Hippocampal formation (tissue), 2 donors: ENCODE measurements at places on chromosomes 3 and 15.
A peak's percentile ranks its signal among the peaks of the same experiment; 100 is the strongest.

DNA sequence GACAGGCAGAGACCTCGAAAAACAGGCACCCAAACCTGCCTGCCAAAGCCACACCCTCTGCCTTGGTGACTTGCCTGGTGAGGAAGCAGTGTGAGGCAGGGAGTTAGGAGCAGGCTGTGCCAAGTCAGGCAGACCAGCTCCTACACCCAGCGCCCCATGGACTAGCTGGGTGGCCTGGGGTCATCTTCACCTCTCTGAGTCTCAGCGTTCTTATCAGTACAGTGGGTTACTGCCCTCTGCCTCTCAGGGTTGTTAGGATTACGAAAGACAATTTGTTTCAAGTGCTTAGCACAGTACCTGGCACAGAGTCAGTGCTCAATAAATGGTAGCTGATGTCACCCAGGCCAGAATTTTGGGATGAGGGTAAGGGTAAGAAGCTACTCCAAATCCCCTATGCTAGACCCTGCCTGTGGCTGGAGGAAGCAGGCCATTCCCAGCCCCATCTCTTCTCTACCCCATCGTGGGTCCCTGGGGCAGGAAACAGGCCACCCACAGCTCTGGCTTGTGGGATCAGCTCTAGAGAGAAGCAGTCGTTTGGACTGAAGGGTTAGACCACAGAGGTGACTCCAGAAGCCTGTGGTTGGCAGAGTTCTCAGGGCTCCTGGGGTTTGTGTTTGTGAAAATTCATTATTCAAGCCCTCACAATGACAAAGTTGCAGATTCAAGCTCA is 10.1 kb downstream of the SLC51B start:
- no peak for DNase-seq

DNA sequence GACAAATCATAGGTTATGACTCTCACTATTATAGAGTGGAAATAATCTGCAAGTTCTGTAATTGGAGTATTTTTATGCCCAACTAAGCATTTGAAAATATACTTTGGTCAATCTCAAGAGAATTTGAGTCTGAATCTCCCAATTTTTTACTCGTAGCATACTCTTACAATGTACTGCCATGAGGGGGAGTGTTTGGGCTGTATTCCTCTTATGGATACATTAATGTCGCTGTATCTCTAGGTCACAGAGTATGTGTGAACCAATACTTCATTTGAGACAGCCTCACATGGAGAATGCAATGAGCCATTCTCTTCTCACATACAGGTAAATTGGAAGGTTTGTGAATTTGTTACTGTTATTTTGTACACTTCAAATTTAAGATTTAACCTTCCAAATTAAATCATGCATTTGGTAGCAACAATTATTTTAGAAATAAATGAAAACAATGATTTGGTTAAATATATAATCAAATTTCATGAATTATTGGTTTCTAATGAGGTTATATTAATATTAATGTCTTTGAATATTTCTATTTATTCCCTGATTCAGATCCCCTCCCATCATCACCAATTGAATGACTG is 5.5 kb upstream of the CD200 start:
- peak; percentile 80 for DNase-seq

GRCh38 chr3:131036200-131036816 is 9.6 kb downstream of the NEK11 start:
- no peak for DNase-seq

GRCh38 chr15:80090879-80091503 is 31.5 kb downstream of the ZFAND6 start:
- DNase-seq = no peak

DNA sequence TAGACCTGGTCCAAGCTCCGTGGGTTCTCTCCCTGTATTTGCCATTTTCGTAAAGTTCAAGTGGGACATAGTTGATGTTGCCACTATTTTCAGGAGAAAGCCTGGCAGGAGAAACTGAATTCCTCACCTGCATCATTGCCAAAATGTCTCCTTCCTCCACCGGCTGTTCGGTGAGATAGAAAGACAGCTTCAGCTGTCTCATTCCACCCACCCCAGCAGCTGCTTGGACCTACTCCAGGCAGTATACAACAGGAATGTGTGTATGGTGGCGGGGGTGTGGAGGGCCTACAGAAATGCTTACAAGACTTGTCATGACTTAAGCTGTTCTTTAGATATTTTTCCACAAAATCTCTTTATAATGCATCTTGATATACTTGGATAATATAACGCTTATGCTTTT is 132.7 kb upstream of the RAP2B start:
- no peak for DNase-seq

DNA sequence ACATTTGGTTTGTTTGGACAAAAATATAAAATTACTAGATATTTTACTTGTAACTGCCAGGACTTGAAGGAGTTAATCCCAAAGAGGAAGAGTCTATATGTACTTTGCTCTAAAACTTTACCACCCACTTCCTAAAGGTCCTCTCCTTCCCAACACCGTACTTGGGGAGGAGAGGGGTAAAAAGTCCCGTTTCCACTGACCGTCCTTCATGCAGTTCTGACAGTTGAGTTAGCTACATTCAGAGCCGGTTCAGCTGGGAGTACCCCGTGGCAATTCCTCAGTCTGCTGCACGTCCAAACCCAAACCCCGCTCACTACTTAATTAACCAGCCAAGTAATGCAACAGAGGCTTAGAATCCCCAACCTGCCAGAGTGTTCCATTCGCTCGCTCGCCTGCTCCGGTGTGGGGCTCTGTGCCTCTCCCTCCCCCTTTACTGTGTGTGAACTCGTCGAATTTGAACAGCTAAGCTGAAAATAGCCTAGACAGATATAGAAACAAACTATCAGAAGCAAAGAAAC is 519.7 kb downstream of the FOXP1 start:
- peak; percentile 35 for DNase-seq

DNA sequence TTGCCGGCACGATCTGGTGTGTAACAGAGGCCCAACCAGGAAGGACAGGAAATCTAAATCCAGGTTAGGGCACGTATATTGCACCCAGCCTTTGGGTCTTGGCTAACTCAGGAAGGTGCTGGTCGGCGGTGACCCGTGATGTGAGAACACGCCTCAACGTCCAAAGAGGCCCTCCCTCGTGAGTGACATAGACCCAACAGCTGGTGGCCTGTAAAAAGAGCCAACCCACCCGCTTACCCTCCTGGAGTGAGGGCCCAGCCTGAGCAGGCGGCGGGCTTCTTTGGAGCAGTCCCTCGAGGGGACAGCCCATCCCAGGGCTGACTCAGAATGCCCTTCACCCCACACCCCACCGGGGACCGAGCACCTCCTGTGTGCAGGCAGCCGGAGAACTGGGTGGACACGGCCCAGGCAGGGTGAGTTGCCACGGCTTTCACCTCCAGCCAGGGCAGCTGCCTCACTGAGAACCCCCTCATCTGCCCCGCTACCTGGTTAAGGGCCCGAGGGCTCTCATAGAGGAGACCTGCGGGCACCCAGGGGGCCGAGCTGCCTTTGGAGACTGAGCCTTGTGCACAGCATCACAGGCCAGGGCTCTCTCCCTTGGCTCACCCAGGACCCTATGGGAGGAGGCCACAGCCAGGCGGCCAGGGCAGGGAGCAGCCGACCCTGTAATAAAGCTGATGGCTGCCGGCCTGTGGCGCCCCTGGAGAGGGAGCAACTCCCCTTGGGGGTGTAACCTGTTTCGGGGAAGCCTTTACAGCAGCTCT is 41.8 kb downstream of the ZNF710 start:
- no peak for DNase-seq

GRCh38 chr15:85658816-85659215 is 135.9 kb downstream of the KLHL25 start:
- DNase-seq = no peak

DNA sequence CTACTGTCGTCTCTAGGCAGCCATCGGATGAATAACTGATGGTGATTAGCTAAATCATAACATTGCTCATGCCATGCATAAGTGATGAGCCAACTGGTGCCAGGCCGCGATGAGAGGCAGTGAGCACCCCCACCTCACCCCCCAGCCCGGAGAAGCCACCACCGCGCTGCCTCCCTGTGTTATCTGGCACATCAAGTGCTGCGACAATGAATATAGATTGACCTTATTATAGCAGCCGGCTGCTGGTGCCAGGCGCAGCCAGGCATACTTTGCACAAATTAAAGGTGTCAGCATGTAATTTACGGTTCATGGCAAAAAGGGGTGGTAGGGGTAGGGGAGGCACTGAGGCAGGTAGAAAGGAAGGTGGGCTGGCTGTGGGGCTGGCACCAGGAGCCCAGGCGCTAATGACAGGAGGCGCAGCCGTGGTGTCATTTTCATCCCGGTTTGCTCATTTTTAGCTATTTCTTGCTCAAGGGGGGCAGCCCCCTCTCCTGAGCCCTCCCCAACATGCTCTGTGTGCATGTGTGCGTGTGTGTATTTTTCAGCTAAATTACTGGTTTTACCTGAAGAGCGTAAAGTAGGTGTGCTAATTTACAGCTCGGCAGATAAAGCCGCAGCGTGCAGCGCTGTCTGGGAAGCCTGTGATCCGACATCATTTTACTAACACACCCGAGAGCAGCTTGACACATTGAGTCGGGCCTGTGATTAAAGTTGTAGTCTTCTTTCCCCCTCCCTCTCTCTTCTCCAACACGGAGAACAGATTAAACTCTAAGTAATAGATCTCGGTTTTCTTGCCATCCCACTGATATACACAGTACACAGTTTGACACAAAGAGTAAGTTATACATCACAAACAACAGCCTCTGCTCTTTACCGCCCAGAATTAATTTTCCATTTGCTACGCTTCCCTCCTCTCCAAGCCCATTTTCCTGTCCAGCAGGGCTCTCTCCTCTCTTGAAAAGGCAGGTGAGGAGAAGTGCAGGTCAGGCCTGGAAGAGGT is 212.3 kb downstream of the RPLP1 start:
- peak; percentile 8 for DNase-seq

DNA sequence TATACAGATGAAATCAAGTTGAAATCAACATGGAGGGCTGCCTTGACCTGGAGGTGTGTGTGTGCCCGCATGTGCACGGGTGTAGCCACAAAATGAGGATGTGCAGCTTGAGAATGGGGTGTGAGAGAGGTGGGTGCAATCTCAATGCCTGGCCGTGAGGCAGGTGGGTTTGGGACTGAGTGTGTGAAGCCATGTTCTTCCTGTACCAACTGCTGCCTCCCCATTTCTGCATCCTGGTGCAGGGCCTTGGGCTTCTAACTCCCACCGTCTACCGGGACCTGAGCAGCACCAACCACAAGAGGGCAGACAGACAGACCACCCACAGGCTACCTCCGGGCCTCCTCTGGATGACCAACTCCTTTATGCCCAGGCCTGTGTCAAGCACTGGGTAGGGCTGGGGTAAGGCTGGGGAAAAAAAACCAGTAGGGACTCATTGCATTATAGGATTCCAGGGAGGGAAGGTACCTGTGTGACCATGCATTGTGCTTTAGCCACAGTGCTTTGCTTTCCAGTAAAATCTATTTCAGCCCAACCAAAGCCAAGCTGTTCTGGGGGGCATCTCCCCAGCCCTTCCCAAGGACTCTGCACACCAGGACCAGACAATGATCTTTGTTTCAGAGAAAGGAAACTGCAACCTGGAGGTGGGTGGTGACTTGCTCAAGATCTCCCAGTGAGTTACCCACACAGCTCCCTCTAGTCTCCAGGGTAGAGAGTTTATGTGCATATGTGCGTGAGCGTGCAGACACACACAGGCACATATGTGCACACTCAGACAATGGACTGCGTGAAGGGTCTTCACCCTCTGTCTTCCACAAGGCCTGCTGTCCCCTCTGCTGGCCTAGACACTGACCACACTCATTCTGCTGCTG is 162.2 kb upstream of the TLE3 start:
- no peak for DNase-seq

DNA sequence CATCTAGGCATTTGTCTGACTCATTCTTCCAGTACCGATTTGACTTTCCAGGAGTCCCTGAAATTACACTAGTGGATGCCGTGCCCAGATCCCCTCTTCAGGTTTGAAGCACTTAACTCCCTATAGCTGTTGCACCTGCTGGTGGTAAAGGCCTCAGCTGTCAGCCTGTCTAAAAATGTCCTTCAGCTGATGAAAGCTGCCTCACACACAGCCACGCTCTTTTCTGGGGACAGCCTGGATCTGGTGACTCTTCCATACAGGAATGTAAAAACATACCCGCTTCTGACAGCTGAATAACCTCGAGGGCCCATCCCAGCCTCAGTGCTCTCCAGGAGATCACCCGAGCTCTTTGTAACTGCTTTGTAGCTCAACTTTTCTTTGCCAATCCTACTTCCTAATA is 534.1 kb upstream of the GRM7 start:
- DNase-seq = no peak

GRCh38 chr3:69809076-69809835 is 70.0 kb downstream of the MITF start:
- DNase-seq = no peak

DNA sequence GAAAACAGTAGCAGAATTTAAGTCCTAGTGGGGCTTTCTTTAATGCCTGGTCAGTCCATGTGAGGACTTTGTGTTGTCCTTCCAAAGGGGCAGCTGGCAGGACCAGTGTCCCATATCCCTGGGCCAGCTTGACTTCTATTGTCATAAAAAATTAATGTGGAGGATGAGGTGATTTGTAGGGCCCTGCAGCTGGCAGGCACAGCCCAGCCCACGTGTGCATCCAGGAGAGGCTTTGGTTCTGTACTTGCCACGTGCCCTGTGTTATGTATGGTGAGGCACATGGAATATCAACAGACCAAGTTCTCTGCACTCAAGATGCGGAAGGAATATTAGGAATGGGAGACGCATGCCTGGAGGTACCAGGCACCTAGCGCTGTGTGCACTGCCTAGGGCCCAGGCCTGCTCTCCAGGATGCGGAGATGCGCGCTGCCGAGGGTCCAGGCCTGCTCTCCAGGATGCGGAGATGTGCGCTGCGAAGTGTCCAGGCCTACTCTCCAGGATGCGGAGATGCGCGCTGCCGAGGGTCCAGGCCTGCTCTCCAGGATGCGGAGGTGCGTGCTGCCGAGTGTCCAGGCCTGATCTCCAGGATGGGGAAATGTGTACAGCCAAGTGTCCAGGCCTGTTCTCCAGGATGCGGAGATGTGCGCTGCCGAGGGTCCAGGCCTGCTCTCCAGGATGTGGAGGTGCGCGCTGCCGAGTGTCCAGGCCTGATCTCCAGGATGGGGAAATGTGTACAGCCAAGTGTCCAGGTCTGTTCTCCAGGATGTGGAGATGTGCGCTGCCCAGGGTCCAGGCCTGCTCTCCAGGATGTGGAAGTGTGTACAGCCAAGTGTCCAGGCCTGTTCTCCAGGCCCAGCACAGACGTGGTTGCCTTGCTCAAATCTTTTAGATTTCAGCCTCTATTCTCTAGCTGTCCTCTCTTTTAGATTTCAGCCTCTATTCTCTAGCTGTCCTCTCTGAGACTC is 183.3 kb upstream of the ROPN1 start:
- DNase-seq = no peak

DNA sequence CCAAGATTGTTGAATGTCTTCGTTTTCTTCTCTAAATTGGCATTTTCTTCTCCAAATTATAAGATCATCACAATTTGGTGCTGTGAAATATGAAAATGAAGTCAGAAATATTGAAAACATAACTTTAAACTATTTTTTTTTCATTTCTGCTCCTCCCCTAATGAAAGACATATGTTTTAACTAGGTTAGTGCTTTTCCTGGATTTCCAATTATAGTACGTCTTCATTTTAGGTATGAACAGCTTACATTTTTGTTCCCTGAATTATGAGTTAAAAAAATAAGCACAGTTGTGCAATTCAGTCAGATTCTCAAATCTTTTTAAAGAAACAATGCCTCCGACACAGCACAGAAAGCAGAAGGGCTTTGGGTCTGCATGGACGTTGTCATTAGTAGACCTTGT is 83.5 kb upstream of the CFAP20DC start:
- no peak for DNase-seq
